ENCODE measurements at places on chromosomes 5 and 9. TPM values are rescaled to one million over a fixed set of nuclear protein-coding genes. Genes with fewer than 3 reads are reported as not detected.
A peak's percentile ranks its signal among the peaks of the same experiment; 100 is the strongest.

THG1L gene
- polyA plus RNA-seq = 22.5 TPM

GLT6D1 gene
- not detected for polyA plus RNA-seq

SMIM33 gene
- polyA plus RNA-seq = not detected

UBAC1 gene
- polyA plus RNA-seq = 33.7 TPM

FOXI1 gene
- not detected for polyA plus RNA-seq

WDR38 gene
- not detected for polyA plus RNA-seq

CDKN2B gene
- 0.52 TPM for polyA plus RNA-seq

LCN2 gene
- polyA plus RNA-seq = 0.98 TPM

DNA sequence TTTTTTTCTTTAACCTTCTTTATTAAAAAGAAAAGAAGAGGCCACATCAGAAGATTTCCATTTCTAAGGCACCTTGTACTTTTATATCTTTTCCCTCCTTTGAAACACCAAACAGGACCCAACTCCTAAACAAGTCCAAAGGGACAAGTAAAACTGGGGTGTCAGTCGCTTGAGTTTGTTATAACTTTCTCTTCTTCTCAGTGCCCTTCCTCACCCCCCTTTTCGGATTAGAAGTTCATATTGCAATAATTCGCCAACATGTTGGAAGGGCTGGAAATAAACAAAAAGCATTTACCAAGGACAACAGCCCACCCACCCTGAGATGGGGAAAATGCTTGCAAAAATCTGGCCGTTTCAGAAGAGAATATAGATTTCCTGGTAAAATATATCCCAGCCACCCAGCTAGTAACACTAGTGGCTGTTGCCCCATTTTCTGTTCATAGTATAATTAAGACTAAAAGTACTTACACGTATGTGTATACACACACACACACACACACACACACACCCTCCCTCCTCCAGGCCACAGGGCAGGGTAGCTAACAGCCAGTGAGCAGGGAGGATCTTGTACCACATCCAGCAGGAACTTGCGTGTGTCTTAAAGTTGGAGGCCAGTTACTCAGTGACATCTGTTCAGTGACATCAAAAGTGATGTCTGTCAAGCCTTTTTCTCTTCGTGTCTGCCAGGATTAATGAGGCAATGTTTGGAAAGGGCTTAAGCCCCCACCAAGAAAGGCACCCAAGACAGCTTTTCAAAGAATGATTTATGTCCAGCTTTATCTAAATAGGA, 149.1 kb upstream of the KLF4 start:
- peak; percentile 93 for DNase-seq

- DNase-seq = no peak
These were observed 26.2 kb downstream of the OSMR start for GRCh38 chr5:38871790-38872551.

- no peak for DNase-seq
These were observed 10.9 kb upstream of the SHROOM1 start for GRCh38 chr5:132841305-132841704.

GRCh38 chr5:53183880-53184279, 74.3 kb upstream of the MOCS2 start:
- no peak for DNase-seq

- no peak for DNase-seq
These were observed 15.0 kb downstream of the RFX3 start for GRCh38 chr9:3510796-3511195.

DNA sequence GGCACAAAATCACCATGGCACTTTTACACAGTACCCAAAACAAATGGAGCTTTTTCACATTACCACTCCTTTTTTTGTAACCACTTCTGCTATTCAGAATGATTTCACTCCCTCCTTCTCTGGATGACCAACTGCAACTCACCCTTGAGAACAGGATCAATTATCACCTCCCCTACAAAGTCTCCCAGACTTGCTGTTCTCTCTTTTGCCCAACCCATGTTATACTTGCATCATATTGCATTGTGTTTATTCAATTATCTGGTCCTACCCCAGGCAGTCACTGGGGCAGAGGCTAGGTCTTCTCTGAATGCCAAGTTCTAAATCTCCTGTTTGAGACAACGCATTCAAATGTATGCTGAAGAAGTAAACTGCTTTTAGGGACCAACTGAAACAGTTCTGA, 96.0 kb downstream of the GPR21 start:
- DNase-seq = no peak

GRCh38 chr5:172113036-172113435, 75.0 kb downstream of the STK10 start:
- DNase-seq = no peak

- DNase-seq = no peak
These were observed 211.5 kb downstream of the TSSK1B start for GRCh38 chr5:113223315-113223714.

- peak; percentile 20 for DNase-seq
These were observed 25.7 kb upstream of the KCNV2 start for GRCh38 chr9:2691626-2692025.

GRCh38 chr5:120568711-120569110, 104.6 kb downstream of the PRR16 start:
- no peak for DNase-seq

DNA sequence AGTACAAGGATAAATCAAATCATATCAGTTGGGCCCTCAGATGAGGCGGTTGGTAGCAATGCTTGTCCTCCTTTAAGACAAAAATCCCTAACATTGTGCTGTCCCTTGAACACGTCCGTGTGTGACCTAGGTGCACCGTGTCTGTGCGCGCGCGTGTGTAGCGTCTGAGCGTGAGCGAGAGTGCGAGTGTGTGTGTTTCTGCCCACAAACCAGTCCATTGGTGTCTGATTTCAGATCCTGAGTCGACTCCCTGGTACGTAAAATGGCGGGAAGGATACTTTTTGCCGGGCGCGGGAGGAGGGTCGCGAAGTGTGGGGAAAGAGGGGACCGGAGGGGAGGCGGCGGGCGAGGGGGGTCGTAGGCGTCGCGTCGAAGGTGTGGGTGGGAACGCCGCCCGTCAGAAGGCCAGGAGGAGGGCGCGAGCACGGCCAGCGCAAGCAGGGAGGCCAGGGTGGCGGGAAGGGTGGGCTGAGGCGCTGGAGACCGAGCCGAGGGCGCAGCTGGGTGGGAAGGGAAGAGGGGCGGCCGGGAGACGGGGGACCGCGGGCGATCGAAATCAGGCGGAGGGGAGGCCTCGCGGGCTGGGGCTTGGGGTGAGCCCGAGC, 8.9 kb downstream of the OTP start:
- no peak for DNase-seq

GRCh38 chr5:176810081-176810597, at the start of gene UNC5A:
Gene UNC5A, plus strand, starts transcription at chr5:176810559. Its CDS starts 192 bp downstream, at chr5:176810751.
- DNase-seq = peak; percentile 83

- no peak for DNase-seq
These were observed 149.2 kb downstream of the PBX3 start for GRCh38 chr9:125896404-125896803.

DNA sequence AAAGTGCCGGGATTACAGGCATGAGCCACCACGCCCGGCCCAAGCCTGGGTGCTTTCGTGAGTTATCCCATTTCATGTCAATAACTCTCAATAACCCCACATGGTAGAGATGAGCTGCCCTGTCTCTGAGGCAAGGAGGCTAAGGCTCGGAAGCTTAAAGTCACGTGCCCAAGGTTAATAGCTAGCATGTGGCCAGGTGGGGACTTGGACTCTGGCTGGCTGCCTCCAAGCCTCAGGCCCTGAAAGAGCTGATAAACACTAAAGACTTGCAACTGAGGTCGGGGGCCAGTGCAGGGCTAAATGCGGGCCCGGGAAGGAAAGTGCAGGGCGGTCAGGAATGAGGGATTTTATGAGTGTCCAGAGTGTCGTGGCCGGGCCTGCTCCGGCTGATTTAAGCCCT, 30.9 kb upstream of the BARHL1 start:
- DNase-seq = no peak

DNA sequence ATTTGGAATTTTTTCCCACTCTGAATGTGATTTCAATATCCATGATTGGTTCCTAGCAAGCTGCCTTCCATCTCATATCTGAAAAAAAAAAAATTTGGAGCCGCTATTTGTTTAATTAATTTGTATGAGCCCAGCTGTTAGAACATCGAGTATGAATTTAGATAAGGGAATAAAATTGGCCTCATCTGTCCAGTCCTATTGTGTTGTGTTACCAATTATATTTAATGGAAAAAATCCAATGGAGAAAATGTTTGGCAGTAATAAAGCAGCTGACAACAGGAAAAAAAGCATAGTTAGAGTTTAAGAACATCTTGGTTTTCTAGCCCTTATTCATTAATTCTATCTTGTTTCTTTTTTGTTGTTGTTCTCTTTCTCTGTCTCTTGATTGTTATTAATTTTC, 735.6 kb upstream of the RIOK2 start:
- DNase-seq = peak; percentile 41

DNA sequence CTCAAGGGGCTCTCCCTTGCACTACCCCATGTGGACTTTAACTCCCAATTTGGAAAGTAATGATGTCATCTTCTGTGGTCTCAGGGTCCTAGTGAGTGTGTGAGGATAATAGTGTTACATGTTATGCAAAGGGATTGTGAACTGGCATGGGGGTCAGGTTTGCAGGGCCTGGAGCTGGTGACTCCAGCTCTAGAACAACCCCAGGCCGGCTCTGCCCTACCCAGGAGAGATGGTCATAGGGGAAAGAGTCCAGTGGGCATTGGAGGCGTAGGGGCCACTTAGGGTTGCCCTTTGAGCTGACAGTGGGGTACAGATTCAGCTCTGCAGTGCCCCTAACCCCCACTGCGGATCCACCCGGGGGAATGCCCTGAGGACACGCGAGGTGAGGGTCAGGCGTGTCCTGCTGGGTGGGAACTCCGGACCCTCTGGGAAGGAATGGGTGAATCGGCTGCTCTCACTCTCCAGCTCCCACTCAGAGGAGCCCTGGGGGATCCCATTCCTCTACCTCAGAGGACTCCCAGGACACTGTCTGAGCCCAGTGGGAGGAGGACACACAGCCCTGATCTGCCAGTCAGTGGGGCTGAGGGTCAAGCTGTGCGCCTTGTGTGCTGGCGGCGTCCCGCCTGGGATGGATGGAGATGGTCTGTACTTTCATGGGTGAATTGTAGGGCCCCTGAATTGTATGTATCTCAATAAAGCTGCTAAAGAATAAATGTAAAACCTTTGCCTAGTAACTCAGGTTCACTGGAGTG, 2.5 kb upstream of the NKD2 start:
- DNase-seq = no peak

DNA sequence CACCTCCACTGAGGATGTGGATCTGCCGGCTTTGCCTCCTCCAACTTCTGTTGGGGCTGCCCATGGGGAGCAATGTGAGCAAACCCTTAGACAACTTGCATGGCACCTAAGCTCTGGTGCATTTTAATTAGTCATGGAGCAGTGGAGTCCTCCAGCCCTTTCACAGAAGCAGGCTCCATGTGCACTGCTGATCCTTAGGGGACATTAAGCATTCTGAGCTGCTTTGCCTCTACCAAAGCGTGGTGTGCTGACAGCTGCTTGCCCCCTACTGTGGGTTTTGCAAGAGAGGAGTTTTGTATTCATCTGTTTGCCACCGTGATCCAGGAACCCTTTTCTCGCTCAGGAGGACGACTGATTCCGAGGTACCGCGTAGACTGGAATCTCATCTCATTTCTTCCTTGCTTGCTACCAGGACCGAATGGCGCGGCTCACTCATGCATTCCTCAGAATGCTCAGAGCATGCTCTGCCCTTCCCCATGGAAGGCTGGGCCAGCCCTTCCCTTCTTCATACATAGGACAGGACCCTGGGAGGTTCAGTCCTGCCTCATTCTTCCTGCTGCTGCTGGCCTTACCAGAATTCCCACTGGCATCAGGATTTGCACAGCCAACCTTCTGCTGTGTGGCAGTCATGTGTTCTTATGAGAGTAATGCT, 432.5 kb downstream of the GADD45G start:
- DNase-seq = no peak

DNA sequence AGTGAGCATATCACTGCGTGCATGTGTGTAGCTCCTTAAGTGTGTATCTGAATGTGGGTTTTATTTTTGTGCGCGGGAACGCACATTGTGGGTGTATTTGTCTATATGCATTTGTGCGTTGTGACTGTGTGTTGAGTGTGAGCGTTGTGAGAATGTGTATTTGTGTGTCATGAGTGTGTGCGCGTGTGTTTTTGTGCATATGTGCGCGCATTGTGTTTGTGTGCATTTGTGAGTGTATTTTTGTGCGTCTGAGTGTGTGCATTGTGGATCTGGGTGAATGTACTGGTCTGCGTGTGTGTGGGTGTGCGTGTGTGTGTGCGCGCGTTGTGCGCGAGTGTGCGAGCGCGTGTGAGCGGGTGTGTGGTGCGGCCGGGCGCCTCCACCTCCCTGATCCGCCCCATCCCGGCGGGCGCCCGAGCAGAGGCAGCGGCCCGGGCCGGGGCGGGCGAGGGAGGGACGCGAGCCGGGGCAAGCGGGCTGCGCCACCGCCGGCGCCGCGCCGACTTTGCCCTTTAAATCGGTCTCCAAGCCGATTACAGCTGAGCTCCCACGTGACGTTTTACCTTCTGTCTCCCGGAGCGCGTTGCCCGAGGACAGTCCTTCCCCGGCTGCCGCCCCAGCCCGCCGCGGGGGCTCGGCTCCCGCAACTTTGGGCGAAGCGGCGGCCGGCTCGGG, at the start of gene RASGRF2:
Gene RASGRF2 (plus strand): TSS at position 596 of the 675 bp plus-strand sequence. CDS start 376 bp downstream, outside the sequence.
- DNase-seq = peak; percentile 45

GRCh38 chr5:10645146-10645545, 81.3 kb downstream of the ANKRD33B start:
- DNase-seq = no peak

DNA sequence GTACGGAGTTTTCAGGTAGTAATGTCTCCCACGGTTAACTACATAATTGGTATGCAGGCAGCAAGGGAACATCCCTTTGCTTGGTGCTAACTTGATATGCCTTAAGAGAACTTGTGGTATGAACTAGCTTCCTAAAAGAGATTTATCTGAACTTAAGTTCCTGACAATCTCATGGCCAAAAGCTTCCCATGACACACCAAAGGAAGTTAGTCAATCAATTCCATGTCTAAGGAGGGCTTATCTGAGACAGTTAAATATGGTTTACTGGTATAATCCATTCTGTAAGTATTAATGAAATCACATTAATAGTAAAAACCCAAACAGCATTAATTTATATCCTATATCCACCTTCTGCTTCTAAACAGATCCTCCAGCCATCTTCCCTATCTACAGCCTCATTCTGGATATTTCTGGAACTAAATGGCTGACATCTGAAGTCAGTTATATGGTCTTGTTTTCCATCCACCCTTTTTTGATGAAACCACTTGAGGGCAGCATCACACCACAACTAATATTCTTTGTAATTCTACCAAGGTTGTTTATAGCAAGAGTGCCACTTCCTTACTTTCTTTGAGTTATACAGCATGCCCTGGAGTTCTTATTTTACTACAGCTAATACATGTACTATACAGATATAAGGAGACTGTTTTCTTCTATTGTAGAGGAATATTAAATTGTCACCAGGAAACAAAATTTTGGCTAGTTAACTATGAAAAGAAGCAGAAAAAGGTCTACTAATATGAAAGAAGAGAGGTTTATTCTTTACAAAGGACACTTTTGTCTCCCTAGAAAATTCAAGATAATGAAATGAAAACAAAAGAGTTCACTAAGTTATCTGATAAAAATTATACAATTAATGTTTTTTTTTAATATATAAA, 34.7 kb downstream of the SHOC1 start:
- peak; percentile 83 for DNase-seq

DNA sequence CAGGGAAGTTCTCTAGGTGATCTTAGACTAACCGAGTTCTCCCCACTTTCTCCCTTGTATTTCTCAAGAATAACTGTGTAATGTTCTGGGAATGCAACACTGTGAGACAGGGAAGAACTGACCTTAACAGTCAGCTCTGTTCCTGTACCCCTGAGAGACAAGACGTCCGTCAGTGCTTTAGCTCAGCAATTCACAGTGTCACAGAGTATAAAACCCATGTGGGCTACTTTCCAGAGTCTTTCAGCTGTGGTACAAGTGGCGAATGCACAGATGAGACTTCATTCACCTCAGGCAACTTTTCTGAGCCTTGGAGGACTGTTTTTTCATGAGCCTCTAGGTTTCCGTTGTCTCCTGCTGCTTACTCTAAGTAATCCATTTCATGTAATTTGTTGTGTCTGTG, 458.8 kb downstream of the SPATA31D1 start:
- DNase-seq = no peak
